ENCODE measurements at places on chromosomes 11 and 22.

- ATAC-seq, result no peak
These were observed 2.1 kb upstream of the RNF26 start for GRCh38 chr11:119332111-119332765.

DNA sequence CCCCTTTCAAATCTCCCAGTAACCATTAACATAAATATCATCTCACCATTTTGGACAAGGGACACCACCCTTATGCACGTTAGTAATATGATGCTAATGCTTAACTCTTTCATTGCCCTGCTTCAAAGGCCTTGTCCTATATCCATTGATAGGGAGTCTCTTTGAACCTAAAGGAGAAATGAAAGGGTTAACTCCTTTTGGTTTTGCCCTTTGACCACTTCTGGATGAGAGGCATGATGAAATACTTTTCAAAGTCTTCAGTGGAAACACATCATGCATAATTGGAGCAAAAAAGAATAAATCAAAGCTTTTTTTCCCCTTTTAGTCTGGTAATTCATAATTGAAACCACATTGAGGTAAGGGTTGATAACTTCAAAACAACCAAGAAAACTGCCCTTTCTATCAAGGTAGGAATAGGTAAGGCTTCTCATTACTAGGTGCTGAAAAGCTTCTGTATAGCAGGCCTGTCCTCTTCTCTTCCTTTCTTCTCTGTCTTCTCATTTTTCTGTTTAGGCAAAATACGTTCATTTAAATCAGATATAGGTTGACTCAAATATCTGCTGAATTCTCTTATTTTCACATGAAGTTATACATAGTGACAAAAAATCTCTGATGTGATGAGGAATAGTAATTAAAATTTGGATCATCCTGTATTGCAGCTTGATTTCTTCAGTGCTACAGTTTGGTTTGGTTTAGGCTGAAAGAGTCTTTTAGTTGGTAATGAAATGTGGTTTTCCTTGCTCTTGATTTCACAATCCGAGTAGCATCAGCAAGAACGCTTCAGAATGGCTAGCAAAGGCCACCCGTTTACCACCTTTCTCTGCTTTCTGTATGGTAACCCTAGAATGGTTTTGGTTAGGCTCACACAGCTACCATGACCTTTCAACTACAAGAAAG lies 94.8 kb downstream of the EXT2 start:
- ATAC-seq, result no peak

GRCh38 chr11:105933695-105934094 lies 88.3 kb downstream of the MSANTD4 start:
- no peak for ATAC-seq

- ATAC-seq, result no peak
These were observed 8.3 kb downstream of the SEC14L6 start for GRCh38 chr22:30538280-30538679.

GRCh38 chr22:17199003-17199731 lies 20.1 kb downstream of the ADA2 start:
- no peak for ATAC-seq
